ENCODE measurements at places on chromosomes 5 and 9.

DNA sequence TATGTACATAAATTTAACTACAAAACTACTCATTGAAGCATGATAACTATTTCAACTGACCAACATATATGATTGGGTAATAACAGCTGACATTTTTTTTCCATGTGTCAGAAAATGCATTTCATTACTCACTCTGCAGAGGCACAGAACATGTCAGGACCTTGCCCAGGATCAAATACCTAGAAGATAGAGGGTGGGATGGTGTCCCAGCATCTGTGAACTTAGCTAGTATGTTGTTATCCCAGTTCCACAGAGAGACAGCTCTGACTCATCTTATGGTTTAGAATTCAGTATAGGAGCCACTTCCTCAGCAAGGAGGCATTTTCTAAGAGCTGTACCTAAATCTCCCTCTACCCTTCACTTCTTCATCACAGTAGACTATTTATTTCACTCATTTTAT lies 1198.6 kb upstream of the ACO1 start:
- no peak for DNase-seq

DNA sequence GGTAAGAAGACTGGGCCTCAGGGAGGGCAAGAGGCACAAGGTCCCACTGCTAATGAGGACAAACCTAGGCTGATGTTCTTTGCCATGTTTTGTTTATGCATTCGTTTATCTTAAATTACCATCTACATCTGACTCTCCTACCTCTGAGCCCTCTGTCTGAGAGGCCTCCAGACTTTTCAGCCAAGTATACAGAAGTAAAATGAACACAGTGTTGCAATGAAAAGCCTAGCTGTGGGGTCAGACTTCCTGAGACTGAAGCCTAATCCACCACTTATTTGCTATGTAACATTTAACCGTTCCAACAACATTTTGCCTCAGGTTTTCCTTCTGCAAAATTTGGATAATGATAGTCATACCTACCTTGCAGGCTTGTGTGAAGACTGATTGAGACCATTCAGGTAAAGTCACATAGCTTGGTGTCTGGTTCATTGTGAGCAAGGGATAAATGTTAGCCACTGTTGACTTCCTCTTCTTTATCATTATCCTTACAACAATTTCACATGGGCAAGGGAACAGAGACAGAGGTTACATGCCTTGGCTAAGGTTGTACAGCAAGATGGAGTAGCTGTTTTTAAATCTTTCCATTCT lies 374.9 kb upstream of the CLINT1 start:
- no peak for DNase-seq

DNA sequence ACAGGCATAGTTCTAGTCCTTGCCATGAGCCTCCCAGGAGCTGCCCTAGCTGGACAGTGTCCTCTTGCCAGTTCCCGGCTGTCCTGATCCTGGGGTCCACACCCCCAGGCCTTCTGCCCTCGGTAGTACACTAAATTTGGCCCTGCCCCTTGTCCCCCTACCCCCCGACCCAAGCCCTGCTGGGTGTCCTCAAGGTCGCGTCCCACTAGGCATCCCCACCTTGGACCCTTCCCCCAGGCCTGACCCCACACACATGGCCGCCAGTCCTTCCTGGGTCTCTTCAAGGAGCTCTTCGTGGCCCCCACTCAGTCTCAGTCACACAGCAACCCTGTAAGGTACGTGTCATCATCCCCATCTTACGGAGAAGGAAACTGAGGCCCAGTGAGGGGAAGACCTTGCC lies 40.0 kb upstream of the PHYKPL start:
- DNase-seq = no peak

- DNase-seq = no peak
Measured at GRCh38 chr5:132998556-132998955, 27.8 kb downstream of the ZCCHC10 start.

DNA sequence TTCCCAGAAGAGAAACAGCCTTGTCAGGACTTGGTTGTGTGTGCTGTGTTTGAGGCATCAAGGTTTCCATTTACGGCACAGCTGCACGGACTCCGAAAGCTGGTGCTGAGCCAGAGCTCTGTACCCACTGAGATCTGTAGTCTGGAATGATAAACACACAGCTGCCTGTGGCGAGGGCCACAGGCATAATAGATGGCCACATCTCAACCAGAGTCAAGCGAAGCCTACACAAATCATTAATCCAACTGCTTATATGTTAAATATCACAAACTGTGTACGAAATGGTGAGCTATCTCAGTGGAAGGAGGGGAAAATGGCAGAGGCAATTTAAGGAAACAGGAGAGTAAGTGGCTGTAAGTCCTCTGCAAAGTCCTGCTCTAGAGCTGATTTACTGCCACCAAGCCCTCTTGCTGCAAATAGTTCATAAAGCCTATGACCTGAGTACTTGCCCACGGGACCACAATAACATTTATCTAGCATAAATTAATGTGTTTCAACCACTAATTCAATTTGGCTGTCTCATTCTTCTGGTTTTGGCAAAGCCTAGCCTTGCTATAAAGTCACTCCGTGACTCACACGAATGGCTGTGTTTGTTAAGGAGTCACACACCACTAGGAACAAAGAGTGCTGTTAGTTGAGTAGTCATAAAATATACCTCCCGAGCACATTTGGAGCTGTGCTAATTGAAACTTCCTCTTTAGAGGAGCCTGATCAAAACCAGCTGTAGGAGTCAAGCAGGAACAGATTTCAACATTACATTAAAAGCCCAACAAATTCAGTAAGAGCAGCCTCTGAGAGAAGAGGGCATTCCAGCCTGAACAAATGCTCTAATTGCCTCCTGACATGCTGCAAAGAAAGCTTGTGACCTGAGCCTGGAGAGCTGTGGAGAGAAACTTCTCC lies 738.6 kb upstream of the ZNF608 start:
- DNase-seq = no peak

- no peak for DNase-seq
Measured at GRCh38 chr5:169978714-169979113, 1.6 kb downstream of the INSYN2B start.

DNA sequence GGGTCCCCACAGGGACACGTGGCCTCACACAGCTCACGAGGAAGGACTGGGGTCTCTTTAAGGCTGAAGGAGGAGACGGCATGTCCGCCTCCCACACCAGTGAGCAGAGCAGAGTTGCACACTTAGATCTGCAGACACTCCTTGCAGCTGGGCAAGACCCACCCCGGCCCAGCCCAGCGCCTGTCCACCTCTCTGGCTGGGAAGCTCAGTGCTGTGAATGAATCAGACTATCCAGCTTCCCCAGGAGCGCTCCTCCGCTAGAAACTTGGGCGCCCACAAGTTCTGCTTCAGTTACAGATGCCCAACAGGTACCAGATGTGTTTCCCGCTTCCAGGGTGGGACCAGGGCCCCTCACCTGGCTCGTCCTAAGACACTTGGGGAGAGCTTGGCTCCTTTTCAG lies 78.9 kb downstream of the NSUN2 start:
- no peak for DNase-seq

DNA sequence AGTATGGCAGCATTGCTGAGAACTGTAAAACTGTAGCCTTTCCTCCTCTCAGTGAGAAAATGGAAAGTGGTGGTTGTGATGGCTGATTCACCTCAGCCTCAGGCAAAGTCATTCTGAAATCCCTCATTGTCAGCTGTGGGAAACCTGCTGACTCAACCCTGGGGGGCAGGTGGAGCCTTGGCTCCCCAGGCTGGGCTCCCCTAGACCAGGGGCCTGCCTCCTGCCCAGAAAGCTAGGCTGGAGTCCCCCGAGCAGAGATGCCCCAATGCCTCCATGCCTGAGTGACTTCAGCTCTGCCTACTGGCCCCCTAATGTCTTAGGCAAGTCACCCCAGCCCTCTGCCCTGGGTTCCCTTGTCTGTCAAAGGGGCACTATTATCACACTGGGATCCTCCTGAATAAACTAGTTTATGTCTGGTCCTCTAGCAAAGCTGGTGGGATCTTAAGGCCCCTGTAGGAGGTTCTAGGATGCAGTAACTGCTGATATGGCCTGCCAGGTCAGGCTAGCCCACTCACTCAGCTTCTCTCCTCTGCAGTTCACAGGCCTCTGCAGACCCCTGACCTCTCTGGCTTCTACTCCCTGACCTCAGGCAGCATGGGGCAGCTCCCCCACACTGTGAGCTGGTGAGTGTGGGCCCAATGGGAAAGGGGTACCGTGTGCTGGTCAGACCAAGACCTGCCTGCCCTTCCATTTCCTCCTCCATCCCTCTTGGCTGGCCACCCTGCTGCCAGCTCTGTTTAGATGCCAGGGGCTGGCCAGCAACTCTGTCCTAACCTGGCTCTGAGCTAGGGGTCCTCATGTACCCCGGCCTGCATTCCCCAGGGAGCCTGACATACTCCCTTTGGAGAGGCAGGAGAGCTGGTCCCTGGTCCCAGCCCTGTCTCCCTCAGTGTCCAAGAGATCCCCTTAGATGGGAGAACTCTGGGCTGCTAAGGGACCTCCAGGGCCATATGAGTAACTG lies 24.2 kb downstream of the TCF7 start:
- peak; percentile 46 for DNase-seq

- no peak for DNase-seq
Measured at GRCh38 chr9:94824913-94825610, 98.6 kb downstream of the AOPEP start.

DNA sequence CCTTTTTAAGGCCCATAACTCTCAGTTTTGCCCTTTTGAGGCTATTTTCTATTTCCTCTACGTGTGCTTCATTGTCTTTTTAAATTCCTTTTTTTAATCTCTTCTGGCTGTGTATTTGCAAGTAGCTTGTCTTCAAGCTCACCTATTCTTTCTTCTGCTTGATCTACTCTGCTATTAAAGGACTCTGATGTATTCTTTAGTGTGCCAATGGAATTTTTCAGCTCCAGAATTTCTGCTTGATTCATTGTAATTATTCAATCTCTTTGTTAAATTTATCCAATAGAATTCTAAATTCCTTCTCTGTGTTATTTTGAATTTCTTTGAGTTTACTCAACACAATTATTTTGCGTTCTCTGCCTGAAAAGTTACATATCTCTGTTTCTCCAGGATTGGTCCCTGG lies 178.7 kb downstream of the FAM170A start:
- DNase-seq = no peak

Data from activated T-helper 1 cell treated with anti-CD3 and anti-CD28 coated beads, Interleukin-12 subunit alpha, Interleukin-12 subunit beta, Interleukin-2, Interleukin-4 antibody, amounts not matched to agents 30 ng/mL and 10 ng/mL and 1 ng/mL, durations not matched to agents 14 hours and 24 hours and 36 hours (primary cell).